ENCODE measurements at places on chromosomes 13 and 19.

- DNase-seq: no peak
Observed at GRCh38 chr19:50968716-50969412, 527 bp downstream of the KLK6 start.

- DNase-seq: no peak
Observed at GRCh38 chr13:25876247-25876646, 175.6 kb downstream of the SHISA2 start.

- no peak for DNase-seq
Observed at GRCh38 chr13:51618626-51619025, 34.4 kb downstream of the WDFY2 start.

- DNase-seq: no peak
Observed at GRCh38 chr19:28700176-28700575, 512.8 kb downstream of the UQCRFS1 start.

DNA sequence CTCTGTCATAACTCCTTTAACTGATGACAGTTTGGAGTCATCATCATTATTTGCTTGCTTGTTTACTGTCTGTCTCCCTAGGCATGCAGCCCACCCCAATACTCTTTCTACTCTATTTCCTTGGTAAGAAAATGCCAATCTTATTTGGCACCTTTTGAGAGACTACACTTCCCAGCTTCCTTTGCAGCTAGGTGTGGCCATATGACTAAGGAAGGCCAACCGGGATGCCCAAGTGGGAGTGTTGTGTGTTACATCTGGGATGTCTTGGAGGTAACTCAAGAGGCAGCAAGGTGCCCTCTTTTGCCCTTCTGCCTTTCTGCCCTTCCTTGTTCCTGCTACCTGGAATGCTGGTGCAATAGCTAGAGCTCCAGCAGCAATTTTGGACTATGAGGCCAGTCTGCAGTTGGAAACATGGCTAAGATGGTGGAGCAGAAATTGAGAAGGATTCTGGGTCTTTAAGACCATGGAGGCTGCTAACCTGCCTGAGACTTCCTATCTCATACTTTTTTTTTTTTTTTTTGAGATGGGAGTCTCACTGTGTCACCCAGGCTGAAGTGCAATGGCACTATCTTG, 27.5 kb downstream of the C19orf81 start:
- DNase-seq: no peak

DNA sequence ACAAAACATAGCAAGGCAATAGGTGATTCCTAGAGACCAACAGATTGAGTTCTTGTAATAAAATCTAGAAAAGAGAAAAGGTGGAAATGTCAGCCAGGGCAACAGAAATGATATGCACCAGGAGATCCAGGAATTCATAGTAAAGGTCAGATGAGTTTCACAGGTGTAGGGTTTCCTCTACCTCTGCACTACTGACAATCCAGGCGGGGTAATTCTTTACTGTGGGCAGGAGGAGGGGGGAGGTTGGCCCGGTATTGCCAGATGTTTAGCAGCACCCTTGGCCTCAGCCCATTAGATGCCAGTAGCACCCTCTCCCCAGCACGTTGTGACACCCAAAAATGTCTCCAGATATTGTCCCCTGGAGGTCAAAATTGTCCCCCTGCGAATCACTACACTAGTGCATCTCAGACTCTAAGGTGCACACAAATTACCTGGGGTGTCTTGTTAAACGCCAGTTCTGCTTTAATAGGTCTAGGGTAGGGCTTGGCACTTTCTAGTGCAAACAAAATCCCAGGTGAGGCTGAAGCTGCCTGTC, 3.5 kb upstream of the UBAC2 start:
- DNase-seq: no peak

GRCh38 chr19:40716031-40716481, 630 bp downstream of the COQ8B start:
- peak; percentile 38 for DNase-seq

- no peak for DNase-seq
Observed at GRCh38 chr19:55118401-55118991, 1.1 kb upstream of the PPP1R12C start.

- DNase-seq: peak; percentile 28
Observed at GRCh38 chr19:39246951-39247669, 1.5 kb downstream of the IFNL4 start.

- peak; percentile 74 for DNase-seq
Observed at GRCh38 chr19:18290302-18291018, 9.0 kb upstream of the JUND start.

GRCh38 chr13:42747399-42747873, 33.9 kb upstream of the FAM216B start:
- DNase-seq: no peak

DNA sequence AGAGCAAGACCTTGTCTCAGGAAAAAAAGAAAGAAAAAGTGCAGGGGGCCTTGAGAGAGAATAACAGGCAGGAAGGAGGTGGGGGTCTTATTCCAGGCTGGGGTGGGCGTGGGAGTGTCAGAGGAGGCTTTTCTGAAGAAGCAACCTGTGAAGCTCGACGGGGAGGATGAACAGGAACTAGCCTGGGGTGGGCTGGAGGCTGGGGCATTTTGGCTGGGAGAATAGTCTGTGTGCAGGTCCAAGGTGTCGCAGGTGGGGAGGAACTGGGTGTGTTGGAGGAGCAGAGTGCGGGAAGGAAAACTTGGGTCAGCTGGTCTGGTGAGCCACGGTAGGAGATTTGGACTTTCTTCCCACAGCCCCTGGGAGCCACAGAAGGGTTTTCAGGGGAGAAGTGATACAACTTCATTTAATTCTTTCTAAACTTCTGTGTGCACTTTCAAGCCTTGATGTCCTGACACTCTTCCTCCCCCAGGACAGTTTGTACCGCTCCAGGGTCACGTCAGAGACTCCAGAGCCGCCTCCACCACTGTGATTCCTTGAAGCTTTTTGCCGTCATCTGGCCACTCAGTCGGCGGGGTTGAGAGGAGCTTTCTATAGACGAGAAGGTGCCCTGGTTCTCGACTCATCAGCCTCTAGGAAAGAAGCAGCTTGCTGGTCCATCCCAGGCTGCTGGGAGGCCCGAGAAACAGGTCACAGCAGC, 138.7 kb downstream of the SIPA1L3 start:
- no peak for DNase-seq

- DNase-seq: no peak
Observed at GRCh38 chr13:67223742-67224141, 6.4 kb downstream of the PCDH9 start.

DNA sequence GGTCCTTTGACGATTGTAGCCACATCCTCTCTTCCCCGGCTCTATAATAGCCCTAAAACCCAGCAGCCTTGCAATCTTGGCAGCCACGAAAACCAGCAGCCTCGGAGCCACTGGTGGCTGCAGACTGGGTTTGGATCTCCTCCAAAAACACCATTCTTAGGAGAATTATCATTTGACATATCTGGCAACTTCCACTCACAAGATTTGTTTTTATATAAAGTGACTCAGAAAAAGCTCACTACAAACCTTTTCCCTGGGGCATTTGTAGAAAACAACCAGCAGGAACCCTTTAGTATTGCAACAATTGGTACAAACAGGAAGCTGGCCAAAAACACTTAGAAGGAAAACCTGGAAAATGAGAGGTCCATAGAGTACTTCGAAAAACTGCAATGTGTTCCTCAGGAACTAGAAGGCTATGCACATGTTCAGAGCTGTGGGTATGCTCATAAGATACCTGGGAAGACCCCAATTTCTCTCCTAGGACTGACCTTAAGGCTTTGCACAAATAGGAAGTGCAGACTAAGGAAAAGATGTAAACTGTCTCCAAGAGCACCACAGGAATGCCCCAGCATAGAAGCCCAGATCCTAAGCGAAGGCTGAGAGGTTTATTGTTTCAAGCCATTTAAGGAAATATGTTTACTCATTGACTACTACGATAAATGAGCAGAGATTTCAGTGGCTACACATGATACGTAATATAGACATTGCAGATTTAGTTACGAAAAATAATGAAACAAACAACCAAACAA, 71.2 kb downstream of the MYO16 start:
- no peak for DNase-seq

- DNase-seq: no peak
Observed at GRCh38 chr13:99354371-99354951, 47.3 kb upstream of the GPR183 start.

GRCh38 chr13:37457612-37458011, 141.0 kb downstream of the POSTN start:
- DNase-seq: no peak

GRCh38 chr19:28319918-28320317, 893.0 kb downstream of the UQCRFS1 start:
- DNase-seq: no peak

DNA sequence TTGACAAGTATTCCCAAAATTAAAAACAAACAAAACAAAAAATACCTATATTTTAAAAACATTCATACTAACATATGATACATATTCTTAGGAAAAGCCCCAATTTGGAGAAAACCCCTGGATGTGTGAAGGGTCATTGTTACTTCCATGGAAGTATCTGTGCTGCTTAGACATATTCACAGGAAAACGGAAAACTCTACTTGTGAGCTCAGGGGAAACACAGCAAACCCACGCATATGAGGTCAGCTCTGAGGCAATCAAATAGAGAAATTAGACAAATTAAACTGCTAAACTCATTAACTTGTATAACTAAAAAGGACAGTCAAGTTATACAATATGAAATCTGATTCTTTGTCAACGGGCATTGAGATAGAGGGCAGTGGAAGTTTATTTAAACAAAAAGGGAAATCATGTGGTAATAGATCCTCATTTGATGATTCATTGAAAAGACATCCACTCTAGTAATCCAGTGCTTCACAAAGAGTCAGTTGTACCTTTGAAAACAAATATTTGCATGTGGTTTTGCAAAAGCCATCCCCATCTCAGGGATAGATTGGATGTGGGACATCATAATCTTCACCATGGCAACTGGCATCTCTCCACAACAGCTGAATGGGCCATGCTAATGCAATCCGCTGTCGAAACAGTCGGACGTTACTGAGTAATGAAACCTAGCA, 423.4 kb downstream of the ITGBL1 start:
- no peak for DNase-seq

DNA sequence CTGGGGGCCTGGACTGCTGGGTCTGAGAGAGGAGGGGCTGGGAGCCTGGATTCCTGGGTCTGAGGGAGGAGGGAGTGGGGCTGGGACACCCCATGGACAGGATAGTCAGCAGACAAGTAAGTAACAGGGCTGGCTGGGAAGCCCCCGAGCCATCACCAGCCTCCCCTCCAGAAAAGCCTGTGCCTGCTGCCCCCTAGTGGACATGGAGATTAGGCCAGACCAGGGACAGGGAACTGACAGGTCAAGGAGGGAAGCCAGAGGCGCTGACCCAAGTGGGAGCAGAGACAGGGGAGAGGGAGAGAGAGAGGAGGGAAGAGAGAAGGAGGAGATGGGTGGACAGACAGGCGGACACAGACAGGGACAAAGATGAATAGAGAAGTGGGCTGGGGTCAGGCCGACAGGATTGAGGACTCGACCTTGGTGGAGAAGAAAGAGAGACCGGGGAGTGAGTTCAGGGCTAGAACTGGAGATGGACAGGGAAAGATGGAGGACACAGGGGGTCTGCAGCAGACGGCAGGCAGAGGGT, 6.7 kb upstream of the ERFL start:
- no peak for DNase-seq

DNA sequence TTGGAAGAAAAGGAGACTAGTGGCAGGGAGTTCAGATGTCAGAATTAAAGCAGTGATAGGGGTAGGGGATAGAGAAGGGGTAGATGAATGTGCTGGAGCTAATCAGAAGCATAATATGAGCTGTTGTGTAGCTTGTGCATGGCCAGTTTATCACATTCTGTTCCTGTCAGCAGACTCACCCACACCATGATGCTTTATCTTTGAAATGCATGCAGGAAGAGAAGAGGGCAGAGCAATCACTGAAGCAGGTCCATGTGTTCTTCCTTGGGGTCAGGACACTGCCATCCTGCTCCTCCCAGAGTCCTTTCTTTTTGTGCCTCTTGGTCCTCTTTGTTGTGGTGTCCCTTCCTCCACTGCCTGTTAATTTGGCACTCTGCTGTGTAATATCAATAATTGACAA, 5.8 kb downstream of the CHAMP1 start:
- DNase-seq: no peak

DNA sequence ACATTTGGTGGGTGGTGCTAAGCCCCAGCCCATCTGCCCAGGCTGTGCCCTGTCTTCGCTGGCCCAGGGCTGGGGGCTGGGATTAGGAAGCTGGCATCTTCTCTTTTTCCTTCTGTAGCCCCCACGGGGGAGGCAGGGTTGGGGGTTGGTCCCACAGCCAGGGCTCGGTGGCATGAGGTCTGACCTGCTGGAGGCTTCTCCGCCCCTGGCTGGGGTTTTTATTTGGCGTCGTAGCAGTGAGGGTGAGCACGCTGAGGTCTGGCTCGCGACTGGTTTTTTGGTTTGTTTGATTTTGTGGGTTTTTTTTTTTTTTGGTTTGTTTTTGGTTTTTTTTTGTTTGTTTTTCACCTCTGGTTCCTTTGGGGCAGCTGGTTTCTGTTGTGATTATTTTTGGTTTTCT, 14.7 kb downstream of the ZNF574 start:
- no peak for DNase-seq

DNA sequence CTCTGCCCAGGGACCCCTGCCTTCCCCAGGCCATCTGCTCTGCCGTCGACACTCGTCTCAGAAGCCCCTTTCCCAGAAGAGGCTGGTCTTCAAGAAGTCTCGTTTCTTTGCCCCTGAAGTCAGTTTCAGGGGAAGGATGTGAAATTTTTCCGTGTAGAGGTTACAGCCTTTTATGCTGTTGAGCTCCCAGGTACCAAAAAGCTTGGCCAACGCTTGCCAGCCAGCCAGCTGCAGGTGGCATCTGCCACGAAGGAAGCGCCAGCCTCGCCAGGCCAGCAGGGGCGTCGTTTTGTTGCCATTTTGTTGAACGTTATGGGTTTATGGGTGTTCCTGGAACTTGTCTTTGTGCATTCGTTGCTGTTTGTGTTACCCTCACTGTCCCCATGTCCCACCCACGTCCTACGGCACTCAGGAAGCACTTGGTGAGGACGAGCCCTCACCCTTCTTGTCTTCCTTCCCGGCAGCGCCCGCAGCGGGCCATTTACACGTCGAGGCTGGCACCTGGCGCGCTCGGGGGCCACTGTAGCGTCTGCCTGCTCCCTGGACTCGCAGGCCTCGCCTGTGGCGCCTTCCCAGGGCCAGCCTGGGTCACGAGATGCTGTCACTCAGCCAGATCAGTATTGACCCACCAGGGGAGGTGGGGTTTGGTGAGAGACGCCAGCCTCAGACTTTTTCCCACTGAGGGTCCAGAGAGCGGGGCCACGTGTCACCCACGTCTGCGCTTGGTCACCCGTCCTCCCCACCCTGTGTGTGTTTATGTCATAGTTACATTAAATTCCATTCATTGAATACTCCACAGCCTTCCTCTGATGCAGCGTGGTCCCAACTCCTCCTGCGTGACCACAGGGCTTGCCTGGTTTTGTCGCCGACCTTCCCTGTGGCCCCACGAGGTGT, 37.1 kb downstream of the AP1M1 start:
- no peak for DNase-seq

DNA sequence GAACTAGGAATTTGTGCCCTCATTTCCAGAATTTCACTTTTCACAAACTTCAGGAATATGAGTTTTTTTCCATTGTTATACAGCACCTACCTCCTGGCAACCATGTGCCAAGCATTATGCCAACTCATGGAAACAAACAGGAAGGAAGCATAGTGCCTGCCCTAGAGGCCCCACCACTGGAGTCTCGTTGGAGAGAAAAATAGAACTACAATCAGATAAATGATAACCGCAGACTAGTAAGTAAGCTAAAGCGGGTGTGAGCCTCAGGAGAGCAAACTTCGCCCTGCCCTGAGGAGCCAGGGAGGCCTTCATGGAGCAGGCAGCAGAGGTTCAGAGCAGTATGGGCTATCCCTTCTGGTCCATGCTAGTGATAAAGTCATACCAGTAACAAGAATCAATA, 75.9 kb downstream of the FRY start:
- no peak for DNase-seq

- DNase-seq: no peak
Observed at GRCh38 chr13:75739244-75739868, 103.2 kb downstream of the LMO7 start.
